ENCODE measurements at places on chromosomes 3 and 15.

DNA sequence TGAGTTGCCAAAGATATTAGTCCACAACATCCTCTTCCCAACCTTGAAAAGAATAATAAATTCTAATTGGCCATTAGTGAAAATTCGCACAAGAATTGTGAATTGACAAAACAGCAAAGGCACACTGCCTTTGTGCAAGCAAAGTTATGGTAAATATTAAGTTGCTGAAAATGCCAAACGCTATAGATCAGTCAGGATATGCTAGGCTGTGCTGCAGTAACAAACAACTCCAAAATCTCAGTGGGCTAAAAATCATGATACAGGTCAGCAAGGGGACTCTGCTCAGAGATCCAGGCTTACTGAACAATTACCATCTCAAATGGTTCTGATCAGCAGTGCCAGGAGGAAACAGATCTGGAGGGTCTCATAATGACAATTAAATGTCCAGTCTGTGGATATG is 238.0 kb upstream of the IGF1R start:
- DNase-seq = no peak

- no peak for DNase-seq
Measured at GRCh38 chr15:69505956-69506556, 53.4 kb downstream of the RPLP1 start.

- DNase-seq = no peak
Measured at GRCh38 chr3:163644172-163644571, 1434.1 kb downstream of the SI start.

GRCh38 chr3:71879089-71879488 is 94.1 kb upstream of the PROK2 start:
- DNase-seq = no peak

- no peak for DNase-seq
Measured at GRCh38 chr3:56053727-56054126, 414.5 kb downstream of the ERC2 start.

GRCh38 chr3:195236076-195236798 is 34.7 kb downstream of the XXYLT1 start:
- no peak for DNase-seq

GRCh38 chr3:775178-775880 is 317.5 kb upstream of the CNTN6 start:
- DNase-seq = no peak

DNA sequence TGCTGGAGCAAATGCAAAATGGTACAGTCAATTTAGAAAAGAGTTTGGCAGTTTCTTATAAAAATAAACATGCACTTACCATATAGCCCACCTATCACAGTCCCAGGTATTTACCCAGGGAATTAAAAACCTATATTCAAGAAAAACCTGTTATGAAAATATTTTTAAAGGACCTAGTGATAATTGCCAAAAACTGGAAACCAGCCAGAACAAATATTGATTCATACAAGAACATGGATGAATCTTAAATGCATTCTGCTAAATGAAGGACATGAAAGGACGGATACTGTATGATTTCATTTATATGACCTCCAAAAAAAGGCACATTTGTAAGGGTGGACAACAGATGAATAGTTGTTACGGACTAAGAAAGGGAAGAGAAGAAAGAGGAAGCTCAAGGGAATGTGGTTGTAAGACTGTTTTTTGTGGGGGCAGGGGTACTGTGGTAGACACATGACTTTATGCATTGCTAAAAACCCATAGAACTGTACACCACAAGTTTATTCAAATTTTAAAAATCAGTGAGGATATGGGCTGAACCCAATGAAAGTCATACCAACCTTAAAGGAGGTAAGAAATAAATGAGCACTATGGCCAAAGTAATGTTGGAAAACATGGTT is 61.0 kb downstream of the ZBBX start:
- no peak for DNase-seq

GRCh38 chr15:26595611-26596010 is 177.3 kb downstream of the GABRB3 start:
- no peak for DNase-seq

DNA sequence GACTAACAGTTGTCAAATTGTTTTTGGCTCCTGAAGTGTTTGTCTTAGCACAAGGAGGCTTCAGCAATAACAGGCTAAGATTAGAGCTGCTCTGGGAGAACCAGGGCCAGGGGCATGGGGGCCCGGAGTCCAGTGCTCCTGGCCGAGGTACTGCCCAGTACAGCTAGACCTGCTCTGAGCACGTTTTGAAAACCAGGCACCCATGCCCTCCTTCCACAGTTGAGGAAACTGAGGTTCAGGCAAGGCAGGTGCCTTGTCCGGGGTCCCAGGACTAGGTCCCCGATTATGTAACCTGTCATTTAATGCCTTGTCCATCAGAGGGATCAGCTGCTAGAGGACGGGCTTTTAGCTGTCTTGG is 19.2 kb downstream of the KBTBD13 start:
- DNase-seq = no peak

DNA sequence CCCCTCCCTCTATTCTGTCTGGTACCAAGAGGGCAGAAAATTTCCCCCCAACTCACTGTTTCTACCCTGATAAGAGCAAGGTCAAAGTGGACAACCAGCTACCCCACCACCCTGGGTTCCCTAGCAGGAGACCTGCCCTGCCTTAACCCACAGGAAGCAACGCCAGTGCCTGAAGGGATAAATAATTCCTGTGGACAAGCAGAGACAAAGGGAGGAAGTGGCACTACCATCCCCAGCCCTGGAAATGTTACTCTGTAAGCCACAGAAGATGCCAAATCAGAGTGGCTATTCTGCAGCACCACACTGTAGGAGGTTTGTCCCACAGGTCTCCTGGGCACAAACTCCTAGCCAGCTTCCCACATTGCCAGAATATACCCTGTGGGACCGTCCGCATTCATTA is 80.1 kb downstream of the DNAH12 start:
- DNase-seq = no peak

GRCh38 chr15:95492388-95493070 is 838.0 kb upstream of the NR2F2 start:
- DNase-seq = no peak

- DNase-seq = no peak
Measured at GRCh38 chr15:67531379-67531914, 10.5 kb downstream of the C15orf61 start.

GRCh38 chr15:98853617-98854420 is 153.8 kb downstream of the PGPEP1L start:
- no peak for DNase-seq

DNA sequence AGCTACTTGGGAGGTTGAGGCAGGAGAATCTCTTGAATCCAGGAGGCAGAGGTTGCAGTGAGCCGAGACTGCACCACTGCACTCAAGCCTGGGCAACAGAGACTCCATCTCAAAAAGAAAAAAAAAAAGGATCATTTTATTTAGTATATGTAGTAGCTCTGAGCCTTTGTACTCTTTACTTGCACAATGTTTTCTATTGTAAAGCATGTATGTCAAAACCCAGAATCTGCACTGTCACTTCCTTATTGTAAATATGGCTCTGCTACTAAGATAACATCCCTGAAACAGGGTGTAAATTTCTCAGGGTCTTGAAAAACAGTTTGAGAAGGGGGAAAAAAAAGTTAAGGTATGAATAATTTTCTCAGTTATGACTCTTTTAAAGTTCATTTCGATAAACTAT is 35.1 kb downstream of the SLMAP start:
- no peak for DNase-seq

DNA sequence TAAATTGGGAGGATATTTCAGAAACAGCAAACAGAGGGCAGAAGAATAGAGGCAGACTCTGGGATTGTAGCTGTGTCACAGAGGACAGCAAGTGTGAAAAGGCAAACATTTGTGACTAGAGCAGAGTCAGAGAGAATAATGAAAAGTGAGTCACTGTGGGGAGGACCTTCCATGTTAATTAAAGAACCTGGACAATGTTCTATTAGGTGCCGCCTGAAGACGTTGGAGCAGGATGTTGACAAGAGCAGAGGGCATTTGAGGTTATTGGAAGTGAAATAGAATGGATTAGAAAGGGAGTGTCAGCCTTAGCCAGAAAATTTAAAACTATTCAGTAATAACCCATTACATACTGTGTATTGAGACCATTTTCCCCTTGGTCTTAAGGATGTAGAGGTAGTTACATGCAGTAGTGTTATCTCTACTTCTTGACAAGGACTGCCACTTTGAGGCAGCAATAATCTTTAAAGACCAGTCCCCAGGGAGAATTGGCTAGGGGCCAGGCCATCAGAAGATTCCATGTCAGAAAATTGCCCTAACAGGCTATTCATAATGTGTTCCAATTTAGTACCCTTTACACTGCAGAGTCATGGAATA is 5.8 kb downstream of the ACKR2 start:
- no peak for DNase-seq

GRCh38 chr3:68706536-68706935 is 225.8 kb downstream of the TAFA4 start:
- DNase-seq = no peak
